ENCODE measurements at places on chromosomes 7 and 10.

DNA sequence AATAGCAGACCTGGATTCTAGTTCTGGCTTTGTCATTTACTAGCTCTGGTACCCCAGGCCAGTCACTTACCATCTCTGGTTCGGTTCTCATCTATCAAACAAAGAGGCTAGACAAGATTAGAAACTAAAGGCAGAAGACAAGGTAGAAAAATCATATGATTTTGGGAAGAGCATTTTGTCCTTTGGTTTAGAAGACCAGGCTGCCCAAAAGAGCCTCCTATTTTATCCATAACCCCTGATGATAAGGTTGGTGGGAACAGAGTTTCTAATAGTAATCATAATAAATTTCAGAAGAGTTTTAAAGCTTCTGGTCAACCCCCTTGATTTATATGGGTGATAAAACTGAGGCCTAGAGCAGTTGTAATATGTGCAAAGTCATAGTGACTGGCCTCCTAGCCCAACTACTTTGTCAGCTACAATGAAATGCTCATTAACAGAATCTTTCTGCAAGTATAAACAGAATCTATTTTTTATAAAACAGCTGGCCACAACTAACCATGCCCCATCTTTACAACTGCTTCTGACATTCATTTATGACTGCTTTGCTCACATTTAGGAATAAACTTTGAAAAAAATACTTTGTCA is 23.4 kb downstream of the COX15 start:
- no peak for DNase-seq

DNA sequence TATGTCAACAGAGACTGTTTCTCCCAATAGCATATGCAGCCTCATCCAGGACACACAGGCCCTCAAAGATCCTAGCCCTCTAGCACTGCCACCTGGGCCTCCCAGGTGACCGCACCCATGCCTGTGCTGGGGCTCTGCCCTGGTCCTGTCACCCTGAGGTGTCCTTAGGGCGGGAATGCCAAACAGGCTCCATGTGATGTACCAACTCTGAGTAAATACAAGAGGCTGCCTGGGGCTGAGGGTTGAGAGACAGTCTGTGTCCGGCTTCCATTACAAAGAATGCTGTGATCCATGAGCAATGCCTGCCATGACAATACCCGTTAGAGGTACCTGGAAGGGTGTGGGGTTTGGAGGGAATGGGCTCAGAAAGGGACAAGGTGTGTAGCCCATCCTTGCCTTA is 83.0 kb upstream of the KAT6B start:
- DNase-seq: no peak

DNA sequence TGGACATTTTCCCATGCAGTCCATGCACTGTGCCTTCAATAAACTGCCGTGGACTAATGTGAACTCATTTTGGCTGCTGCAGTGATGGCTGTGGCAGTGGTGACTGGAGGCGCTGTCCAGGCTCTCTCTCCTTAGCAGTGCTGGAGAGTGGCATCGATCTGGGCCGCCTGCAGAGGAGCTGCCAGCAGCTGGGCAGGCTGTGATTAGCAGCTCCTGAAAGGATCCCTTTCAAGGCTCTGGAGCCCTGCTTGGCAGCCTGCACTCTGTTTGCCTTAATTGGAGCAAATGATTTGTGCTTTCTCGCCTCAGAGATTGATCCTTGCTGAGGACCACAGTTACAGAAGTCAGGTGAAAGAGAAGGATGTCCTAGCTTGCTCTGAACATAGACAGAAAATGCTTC is 130.1 kb upstream of the VWC2 start:
- DNase-seq: no peak

DNA sequence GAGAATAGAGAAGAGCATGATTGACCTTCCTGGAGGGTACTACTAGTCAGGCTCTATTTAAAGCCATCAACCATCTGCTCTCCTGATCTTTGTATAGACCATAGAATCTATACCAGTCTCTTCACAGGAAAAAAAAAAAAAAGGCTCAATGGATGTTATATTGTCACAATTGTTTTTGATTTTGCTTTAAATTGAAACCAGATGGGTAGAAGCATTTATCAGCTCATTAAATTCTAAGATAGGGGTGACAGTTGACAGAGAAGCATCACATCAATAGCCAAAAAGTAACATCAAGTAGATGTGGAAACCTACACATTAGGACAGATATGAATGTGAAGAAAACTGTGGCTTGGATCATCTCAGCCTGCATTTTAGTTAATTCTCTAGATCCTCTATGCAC is 558.9 kb upstream of the MBL2 start:
- no peak for DNase-seq

GRCh38 chr7:47666164-47666862 is 84.4 kb upstream of the TNS3 start:
- DNase-seq: no peak

GRCh38 chr7:24715171-24715570 is 42.1 kb downstream of the GSDME start:
- DNase-seq: no peak

DNA sequence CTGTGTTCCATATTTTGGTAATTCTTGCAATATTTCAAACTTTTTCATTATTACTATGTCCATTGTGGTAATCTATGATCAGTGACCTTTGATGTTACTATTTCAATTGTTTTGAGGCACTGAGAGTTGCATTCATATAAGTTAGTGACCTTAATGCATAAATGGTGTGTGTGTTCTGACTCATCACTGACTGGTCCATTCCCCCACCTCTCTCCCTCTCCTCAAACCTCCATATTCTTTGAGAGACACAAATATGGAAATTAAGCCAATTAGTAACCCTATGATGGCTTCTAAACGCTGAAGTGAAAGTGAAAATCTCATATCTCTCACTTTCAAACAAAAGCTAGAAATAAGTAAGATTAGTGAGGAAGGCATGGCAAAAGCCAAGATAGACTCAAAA is 739.6 kb downstream of the CCSER2 start:
- DNase-seq: no peak

DNA sequence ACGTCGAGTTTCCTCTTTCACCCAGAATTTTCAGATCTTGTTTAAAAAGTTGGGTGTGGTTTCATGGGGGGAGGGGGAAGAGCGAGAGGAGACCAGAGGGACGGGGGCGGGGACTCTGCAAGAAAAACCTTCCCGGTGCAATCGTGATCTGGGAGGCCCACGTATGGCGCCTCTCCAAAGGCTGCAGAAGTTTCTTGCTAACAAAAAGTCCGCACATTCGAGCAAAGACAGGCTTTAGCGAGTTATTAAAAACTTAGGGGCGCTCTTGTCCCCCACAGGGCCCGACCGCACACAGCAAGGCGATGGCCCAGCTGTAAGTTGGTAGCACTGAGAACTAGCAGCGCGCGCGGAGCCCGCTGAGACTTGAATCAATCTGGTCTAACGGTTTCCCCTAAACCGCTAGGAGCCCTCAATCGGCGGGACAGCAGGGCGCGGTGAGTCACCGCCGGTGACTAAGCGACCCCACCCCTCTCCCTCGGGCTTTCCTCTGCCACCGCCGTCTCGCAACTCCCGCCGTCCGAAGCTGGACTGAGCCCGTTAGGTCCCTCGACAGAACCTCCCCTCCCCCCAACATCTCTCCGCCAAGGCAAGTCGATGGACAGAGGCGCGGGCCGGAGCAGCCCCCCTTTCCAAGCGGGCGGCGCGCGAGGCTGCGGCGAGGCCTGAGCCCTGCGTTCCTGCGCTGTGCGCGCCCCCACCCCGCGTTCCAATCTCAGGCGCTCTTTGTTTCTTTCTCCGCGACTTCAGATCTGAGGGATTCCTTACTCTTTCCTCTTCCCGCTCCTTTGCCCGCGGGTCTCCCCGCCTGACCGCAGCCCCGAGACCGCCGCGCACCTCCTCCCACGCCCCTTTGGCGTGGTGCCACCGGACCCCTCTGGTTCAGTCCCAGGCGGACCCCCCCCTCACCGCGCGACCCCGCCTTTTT is at the start of gene VIM:
Gene VIM, plus strand, starts transcription at position 151 of the 925 bp plus-strand sequence. CDS start 1,182 bp downstream, outside the sequence.
- peak; percentile 99 for DNase-seq

DNA sequence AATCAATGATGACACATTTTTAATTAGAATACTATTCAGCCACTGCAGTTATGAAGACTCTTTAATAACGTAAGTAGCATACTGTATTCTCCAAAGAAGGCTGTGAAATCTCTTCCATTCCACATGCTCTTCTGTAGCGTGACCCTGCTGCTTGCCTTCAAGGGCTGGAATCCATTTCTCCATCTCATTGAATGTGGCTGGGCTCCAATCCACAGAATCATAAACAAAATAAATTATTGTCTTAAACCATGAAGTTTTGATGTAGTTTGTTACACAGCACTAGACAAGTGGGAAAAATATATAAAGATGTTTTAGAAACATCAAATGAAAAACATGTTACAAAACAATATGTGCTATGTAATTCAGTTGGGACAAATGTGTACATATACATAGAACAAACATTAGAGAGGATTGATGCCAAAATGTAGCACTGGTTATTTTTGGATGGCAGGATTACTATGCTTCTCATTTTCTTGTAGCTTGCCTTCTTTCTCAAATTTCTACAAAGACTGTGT is 410.8 kb upstream of the PODXL start:
- DNase-seq: no peak

- DNase-seq: no peak
These were observed 671.1 kb upstream of the CELF2 start for GRCh38 chr10:10346390-10347150.

GRCh38 chr10:119316729-119317097 is 109.3 kb downstream of the GRK5 start:
- no peak for DNase-seq
